ENCODE measurements at places on chromosomes 5 and 9.

- no peak for DNase-seq
Observed at GRCh38 chr9:125400725-125401716, 139.4 kb downstream of the GAPVD1 start.

DNA sequence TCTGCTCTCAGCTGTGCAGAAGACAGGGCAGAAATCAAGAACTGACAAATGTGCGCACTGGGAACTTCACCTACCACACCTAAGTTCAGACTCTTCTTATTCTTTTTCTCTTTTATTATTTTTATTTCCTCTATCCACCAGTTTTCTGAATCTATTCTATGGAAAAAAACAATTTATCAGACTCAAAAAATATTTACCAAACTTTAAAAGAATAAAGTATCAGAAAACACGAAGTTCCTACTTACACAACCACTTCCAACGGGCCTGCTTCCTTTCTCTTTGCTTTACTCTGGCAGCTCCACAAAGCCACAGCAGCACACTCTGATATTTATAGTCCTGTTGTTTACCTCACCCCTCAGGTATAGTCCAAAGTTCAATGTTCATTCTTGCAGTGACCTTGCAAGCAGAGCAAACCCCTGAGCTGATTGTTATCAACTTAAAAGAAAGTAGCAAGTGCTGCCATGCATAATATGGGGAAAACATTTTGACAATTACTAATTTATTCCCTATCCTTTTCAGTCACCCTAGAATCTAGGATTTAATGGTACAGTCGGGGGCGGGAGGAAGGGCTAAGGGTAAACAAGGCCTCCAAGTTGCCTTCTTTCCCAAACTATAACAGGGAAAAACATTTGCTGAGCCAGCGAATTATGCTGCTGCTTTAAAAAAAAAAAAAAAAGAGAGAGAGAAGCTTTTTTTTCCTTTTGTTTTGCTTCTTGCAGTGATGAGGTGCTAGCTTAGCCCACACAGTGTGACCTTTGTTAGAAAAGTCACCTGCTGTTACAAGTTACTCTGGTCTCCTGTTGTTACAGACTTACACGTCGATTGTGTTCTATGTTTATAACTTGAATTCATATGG is at the start of gene SELENOP:
Gene SELENOP, minus strand, starts transcription at position 302 of the 856 bp plus-strand sequence. CDS start 3,539 bp downstream, outside the sequence.
- peak; percentile 4 for DNase-seq

DNA sequence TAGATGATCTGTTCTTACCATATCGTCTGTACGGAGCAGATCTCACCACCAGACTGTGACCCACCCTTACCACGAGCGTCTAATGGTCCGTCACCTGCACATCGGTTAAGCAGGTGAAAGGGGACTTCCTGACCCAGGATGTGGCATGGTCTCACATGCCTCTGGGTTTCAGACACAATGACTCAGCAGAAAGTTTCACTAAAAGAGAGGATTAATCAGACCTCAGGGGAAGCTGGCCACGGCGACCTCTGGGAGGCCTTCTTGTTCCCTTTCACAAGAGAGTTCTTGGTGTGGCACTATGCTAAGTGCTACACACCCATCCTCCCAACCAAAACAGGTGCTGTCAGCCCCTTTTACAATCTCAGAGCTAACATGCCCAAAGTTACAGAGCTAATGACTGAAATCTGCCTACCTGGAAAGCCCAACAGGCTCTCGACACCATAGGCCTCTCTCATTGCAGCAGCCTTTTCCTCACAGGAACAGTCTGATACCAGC is 41.6 kb downstream of the ADAMTS12 start:
- peak; percentile 56 for DNase-seq

DNA sequence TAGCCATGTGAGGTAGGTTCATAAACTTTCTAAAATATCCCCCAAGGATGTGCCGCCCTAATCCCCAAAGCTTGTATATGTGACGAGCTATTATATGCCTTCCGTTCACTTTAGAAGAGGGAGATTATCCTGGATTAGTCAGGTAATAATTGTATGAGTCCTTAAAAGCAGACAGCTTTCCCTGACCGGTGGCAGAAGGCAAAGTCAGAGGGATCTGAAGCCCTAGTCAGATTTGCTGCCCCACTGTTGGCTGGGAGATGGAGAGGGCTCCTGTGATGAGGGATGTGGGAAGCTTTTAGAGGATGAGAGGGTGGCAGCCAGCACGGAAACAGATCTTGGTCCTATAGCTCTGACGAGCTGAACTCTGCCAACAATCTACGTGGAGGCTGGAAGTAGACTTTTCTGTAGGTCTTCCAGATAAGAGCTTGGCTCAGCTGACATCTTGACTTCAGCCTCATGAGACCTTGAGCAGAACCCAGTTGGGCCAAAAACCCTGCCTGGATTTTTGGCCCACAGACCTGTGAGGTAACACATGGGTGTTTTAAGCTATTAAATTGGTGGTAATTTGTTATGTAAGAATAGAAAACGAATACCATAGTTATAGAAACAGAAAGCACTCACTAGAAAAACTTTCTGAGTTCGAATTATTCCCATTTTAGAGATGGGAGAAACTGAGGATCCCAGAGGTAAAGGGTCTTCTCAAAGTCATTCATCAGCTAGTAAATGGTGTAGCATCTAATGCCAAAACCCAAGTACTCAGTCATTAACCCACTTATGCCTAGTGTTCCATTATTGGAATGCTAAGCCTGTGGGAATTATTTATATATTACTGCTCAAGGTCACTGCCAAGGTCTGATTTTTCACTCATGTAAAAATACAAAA is 48.9 kb downstream of the SH3PXD2B start:
- DNase-seq: no peak

DNA sequence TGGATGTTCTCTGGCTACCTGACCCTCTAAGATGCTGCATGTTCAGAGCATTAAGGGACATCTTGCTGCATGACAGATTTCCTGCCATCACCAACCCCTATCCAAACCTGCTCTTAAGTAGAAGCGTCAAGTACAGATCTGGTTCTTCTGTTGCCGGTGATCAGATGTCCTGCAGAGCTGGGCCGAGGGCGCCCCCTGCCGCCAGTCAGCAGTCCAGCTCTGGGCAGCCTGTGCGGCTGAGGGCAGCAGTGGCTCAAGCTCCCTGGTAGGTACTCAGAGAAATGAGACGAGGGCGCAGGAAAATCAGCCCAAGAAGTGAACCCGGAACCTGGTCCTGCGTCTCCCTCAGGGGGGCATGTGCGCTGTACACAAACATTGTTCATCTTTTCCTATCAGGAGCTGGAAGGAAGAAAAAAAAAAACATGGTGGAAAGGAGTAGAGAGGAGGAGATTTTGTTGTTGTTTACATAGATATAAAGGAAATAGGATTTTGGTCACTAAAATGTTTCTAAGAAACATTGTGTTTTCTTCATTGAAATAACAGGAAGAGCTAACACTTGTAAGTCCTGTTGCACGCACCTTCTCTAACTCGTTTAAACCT is 95.8 kb downstream of the CFAP90 start:
- no peak for DNase-seq

DNA sequence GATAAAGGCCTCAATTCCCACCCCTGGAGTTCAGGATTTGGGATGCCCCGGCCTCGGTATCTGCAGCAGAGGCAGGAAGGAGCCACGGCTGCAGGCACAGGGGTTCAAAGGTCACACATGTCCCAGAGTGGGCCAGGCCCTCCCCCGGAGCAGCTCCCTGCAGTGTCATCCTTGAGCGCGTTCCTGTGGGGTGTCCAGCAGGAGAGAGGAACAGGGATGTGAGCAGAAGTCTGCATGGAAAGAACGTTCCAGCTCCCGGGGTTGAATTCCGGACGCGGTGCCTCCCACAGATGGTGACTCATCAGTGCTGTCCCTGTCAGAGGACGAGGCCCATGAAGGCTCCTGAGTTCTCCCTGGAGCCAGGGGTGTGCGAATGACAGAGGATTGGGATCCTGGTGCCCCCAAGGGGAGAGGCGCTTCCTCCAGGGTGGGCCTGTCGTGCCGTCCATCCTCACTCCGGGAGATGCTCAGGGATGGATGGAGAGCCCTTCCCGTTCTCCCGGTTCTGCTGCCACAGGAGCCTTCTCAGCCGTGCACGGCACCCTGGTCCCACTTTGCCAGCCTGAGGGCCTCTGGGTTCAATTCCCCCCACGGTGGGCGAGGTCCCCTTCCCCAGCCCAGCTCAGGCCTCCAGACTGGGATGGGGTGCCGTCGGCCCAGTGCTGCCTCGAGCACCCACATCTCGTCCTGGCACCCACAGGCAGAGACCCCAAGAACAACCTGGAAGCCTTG is 3.1 kb downstream of the LCN1 start:
- no peak for DNase-seq

- DNase-seq: no peak
Observed at GRCh38 chr9:117448066-117448465, 33.2 kb upstream of the ASTN2 start.

DNA sequence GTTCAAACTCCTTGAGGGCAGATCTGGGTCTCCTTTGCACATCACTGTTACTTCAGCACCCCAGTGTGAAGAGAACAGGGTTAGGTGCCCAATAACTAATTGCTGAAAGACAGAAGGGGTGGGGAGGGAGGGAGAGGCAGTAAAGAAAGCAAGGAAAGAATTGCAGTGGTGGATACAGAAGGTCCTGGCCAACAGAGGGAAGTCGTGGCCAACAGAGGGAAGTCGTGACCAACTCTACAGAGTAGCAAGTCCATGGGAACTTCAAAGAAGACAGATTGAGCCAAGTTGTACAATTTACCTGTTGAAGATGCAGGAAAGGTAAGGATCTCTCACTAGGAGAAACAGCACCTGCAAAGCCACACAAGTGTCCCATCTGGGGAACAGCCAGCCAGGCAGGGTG is 27.0 kb downstream of the CCNJL start:
- no peak for DNase-seq

DNA sequence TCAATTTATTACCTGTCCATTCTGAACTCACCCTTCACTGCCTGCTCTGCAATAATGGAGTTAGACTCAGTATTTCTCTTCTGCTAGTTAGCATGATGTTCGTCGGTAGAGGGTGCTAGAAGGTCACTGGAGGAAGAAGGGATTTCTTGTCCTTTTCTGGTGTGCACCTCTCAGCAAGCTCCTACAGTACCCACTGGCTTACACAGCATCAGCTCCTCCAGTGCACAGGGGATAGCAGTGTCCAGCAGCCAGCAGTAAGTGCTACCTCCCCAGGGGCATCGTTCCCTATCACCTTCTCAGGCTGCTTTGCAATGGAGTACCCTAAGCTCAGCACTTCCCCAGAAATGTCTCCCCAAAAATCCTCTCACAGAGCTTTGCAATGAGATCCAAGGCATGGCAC is 45.9 kb upstream of the APC start:
- no peak for DNase-seq

DNA sequence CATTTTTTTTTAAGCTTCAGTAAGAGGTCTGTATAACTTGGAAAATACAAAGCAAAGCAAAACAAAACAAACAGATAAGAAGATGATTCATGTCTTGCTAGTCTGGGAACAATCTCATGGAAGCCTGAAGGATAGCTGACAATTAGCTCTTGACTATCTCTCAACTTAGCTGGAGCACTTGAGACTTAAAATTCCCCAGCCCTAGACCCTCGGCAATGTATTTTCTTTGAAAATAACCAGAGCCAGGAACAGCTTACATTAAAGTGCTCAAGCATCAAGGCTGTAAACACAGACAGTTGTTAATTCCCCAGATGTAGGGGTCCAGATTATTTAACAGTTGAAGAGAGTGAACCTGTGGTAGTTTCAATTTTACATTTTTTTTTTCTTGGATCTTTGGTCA is 82.9 kb downstream of the TMEM252 start:
- DNase-seq: no peak

- no peak for DNase-seq
Observed at GRCh38 chr9:121443981-121444380, 55.7 kb downstream of the GGTA1 start.

DNA sequence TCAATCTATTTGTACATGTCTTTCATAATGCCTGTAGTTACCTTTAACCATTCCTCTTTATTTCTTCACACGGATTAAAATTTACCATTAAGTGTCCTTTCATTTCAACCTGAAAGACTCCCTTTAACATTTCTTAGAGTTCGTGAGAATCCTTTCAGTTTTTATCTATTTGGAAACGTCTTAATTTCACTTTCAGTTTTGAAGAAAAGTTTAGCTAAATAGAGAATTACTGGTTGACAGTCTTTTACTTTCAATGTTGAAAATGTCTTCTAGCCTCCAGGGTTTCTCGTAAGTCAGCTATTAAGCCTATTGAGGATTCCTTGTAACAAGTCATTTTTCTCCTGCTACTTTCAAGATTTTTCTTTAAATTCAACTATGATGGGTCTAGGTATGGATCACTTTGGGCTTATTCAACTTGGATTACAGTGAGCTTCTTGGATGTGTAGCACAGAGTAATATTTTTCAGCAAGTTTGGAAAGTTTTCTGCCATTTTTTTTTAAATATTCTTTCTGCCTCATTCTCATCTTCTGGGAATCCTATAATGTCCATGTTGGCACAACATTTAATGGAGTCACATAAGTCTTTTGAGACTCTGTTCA is 48.5 kb downstream of the RFX3 start:
- DNase-seq: peak; percentile 76

DNA sequence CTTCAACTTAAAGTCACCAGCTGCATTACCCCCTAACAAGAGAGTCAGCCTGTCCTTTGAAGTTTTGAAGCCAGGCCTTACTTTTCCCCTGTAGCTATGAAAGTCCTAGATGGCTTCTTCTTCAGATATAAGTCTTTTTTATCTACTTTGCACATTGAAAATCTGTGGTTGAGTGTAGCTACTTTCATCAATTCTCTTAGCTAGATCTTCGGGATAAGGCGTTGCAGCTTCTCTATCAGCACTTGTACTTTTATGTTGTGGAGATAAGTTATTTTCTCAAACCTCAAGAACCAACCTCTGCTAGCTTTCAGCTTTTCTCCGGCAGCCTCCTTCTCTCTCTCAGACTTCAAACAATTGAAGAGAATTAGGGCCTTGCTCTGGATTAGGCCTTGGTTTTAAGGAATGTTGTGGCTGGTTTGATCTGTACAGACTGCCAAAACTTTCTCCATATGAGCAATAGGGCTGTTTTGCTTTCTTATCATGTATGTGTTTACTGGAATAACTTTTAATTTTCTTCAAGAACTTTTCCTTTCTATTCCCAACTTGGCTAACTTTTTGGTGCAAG is 21.6 kb downstream of the CATSPER3 start:
- DNase-seq: no peak

DNA sequence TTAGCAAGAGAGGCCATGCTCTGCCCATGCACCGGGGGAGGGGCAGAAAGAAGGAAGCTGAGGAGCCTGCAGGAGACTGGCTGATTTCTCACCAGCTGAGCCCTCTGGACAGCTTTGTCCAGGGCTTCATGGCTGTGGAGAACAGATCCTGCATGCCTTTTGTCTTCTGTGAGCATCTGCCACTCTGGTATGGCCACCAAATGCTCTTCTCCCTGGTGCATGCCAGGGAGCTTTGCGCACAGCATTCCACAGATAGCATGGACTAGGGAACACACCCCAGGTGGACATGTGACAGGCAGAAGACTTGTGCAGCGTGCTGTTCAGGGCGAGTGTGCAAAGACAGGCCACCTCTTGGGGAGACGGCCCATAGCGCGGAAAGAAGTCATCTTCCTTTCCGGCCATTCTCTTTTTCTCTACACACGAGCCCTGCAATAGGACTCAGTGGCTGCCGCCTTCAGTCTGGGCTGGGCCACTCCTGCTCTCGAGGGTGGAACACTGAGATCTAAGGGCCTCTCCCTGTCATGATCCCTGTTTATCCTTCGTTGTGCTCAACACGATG is 56.7 kb downstream of the GADD45G start:
- DNase-seq: no peak
